GM12878 (cell line): ENCODE measurements at places on chromosomes 7 and 10. TPM values are rescaled to one million over a fixed set of nuclear protein-coding genes. Genes with fewer than 3 reads are reported as not detected.

CCL24 gene
- total RNA-seq = not detected in 2 replicates

THNSL1 gene
- total RNA-seq = 6.1 and 6.3 TPM in 2 replicates

DNA sequence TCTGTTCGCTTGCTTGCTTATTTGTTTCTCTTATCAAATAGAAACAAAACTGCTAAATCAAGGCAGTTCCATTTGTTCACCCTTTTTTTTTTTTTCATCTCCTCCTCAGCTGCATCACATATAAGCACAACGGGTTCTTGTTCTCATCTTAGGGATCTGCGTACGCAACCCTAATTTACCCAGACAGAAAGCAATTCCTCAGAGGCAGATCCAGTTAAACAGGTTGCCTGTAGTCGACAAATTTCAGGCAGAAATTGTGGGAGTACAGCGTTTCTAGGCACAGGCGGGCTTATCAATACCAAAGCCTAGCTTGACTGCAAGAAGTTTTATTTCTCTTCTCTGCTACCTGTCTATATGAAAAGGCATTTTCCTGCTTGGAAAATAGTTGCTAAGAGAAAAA is 565.4 kb downstream of the NXPH1 start:
- H3K4me3 ChIP-seq = no peak overlapping the region
- H3K27me3 ChIP-seq = no peaks in the 10 kb centered on the region
- H3K4me1 ChIP-seq = no peaks in the 10 kb centered on the region
- no peak for DNase-seq
- H3K27ac ChIP-seq = no peak overlapping the region

WEE2 gene
- 0.24 TPM in 1 of 2 replicates, not detected in the other for total RNA-seq

DNA sequence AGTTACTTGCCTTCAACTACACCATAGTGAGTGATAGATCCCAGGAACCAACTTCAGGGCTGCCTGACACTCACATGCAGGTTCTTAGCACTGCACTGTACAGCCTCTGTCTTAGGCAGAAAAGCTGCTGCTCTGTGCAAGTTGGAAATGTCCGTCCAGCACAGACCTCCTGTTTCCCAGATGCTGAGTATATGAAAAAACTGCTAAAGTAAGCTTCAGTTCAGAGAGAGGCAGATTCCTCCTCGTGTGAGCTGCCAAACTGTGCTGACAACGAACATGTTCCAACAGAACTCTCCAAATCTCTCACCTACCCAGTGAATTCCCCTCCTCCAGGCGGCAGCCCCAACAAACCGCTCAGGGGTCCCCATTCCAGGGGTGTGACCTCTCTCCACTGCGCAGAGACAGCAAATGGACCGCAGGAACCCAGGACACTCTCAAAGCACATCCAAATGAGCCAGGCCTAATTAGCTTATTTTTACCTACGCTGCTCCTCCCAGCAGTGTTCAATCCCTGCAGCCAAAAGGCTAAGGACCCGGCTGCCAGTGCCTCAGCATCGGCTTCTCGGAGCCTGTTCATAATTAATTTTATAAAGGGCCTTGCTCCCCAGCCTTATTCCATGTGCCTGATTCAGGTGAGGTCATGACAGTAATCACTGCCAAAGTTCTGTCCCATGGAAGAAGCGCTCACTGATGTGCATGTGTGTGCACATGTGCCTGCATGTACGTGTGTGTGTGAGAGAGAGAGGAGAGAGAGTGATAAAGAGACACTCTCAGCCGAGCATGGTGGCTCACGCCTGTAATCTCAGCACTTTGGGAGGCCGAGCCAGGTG is 159.5 kb upstream of the AUTS2 start:
- no peak overlapping the region for H3K27ac ChIP-seq
- H3K4me3 ChIP-seq = no peak overlapping the region
- H3K36me3 ChIP-seq = no peaks in the 10 kb centered on the region
- DNase-seq = no peak
- no peaks in the 10 kb centered on the region for H3K27me3 ChIP-seq

POM121C gene
- 55.1 and 62.8 TPM in 2 replicates for total RNA-seq

GRCh38 chr7:158027646-158028045 is 560.0 kb downstream of the PTPRN2 start:
- H3K4me3 ChIP-seq = no peak overlapping the region
- no peak overlapping the region for H3K27ac ChIP-seq
- no peaks in the 10 kb centered on the region for H3K36me3 ChIP-seq
- H3K27me3 ChIP-seq = no peaks in the 10 kb centered on the region
- DNase-seq = no peak

DNA sequence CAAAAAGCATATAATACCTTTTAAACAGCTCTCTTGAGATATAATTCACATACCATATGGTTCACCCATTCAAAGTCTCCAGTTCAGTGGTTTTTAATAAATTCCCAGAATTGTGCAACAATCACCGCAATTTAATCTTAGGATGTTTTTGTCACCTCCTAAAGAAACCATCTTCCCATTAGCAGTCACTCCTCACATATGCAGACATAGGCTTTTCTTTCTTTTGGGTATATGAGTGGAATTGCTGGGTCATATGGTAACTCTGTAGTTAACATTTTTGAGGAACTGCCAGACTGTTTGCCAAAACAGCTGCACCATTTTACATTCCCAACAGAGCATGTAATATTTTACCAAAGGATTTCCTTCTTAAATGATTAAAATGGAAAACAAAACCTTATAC is 57.0 kb downstream of the CC2D2B start:
- no peaks in the 10 kb centered on the region for H3K27me3 ChIP-seq
- DNase-seq = no peak
- no peak overlapping the region for H3K27ac ChIP-seq
- no peak overlapping the region for H3K4me3 ChIP-seq
- peaks cover 15% of the 10 kb centered on the region for H3K4me1 ChIP-seq

DPYSL4 gene
- 0.16 and 0.21 TPM in 2 replicates for total RNA-seq

DNA sequence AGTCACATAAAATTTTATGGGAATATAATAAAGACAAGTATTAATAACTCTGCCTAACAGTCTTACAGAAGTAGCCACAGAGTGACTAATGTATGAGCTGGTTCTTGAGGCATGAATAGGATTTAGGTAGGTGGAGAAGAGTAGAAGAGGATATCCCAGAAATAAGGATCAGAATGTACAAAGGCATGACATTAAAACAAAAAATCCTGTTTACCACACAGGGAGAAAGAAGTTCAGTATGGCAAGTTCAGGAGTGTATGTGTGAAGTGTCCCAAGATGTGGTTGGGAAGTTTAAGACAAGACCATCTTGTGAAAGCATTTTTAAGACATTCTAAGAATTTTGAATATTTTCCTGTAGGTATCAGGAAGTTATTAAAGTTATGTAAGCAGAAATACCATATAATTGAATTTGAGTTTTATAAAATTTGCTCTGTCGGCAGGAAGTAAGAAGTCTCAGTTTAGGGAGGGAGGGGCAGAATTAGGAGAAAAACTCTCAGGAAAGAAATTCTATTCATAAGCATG is 64.7 kb upstream of the CAV2 start:
- no peak overlapping the region for H3K4me3 ChIP-seq
- DNase-seq = no peak

DNA sequence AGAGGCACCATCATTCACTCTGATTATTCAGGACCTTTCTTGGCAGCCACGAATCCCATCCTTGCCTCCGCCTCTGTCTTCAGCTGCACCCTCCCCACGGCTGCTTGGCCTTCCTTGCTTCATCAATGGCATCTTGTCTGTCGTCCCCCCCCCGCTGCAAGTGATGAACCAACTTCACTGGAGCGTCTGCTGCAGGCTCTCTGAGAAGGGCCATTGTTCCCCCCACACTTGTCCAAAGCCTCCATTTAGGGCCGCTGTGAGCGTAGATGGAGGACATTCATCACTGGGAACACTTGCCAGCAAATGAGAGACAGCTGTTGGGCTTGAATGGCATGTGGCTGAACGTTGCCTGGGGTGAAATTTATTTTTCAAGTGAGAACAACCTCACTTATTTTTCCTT is 20.1 kb downstream of the AFAP1L2 start:
- H3K27ac ChIP-seq = no peak overlapping the region
- H3K36me3 ChIP-seq = no peaks in the 10 kb centered on the region
- H3K4me3 ChIP-seq = no peak overlapping the region
- H3K4me1 ChIP-seq = peaks cover 17% of the 10 kb centered on the region
- DNase-seq = no peak

GRCh38 chr10:118409295-118409694 is 67.2 kb upstream of the FAM204A start:
- no peaks in the 10 kb centered on the region; the same call in 1 of the 2 replicates for H3K27me3 ChIP-seq
- no peaks in the 10 kb centered on the region for H3K4me1 ChIP-seq
- no peaks in the 10 kb centered on the region for H3K36me3 ChIP-seq
- DNase-seq = no peak
- no peak overlapping the region for H3K4me3 ChIP-seq

- peaks cover 18% of the 10 kb centered on the region for H3K36me3 ChIP-seq
- H3K4me1 ChIP-seq = no peaks in the 10 kb centered on the region
- DNase-seq = no peak
- H3K27me3 ChIP-seq = no peaks in the 10 kb centered on the region
- H3K27ac ChIP-seq = no peak overlapping the region
- H3K4me3 ChIP-seq = no peak overlapping the region
These were observed 17.5 kb downstream of the RCC1L start for GRCh38 chr7:75055830-75056772.

DNA sequence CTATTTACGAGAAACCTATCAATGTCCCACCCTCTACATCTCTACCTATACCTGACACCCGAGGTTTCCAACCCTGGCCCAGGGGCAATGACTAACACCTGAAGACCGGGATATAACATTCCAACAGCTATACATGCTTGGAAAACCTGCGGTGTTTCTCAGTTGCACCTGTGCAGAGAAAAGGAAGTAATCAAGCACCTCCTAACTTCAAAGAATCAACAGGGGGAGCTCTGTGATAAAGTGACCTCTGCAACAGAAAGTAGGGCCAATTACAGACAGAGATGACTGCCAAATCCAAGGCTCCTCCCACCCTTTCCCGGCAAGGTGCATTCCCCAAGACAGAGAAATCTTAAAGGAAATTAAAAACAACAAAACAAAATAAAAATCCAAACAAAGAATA is 41.3 kb downstream of the CCDC6 start:
- no peaks in the 10 kb centered on the region for H3K36me3 ChIP-seq
- no peaks in the 10 kb centered on the region for H3K27me3 ChIP-seq
- DNase-seq = no peak
- H3K4me1 ChIP-seq = peaks cover 7% of the 10 kb centered on the region
- no peak overlapping the region for H3K27ac ChIP-seq

DNA sequence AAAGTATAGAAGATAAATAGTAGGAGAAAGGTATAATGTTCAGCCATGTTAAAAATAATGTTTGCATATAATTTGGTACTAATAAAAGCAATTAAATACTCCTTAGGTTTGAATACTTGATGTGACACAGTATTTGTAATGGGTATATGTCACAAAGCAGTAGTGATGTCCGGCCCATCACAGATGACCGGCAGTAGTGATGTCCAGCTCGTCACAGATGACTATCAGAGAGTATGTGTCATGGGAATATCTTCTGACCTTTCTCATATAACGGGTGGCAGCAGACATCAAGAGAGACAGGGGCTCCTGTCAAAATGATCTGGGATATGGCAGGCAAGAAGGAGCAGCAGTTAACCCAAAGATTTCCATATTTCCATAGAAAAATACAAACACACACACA is 477.4 kb upstream of the KLF6 start:
- no peak overlapping the region for H3K4me3 ChIP-seq
- no peaks in the 10 kb centered on the region for H3K36me3 ChIP-seq
- H3K27me3 ChIP-seq = peaks cover 5% of the 10 kb centered on the region
- H3K27ac ChIP-seq = no peak overlapping the region
- H3K4me1 ChIP-seq = no peaks in the 10 kb centered on the region

DNA sequence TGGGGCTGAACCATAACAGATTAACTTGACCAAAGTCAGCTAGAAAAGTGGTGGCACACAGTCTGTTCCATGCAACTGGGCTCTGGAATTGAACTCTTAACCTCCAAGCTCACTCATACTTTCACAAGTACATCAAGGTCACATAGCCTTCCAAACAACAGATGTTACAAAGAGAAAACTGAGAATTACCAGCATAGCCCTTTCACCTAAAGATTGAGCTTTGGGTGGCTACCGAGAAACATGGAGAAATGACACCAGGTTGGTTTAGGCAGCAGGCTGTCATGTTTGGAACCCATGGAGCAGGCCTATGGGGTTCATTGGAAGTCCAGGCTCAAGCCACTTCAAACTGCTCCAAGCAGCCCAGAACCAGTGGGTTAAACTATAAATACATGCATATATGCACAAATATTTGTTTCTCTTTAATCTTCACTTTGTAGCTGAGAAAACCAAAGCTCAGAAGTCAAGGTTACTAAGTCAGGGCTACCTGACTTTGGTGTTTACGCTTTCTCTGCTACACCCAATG is 59.1 kb downstream of the MALSU1 start:
- H3K27me3 ChIP-seq = no peaks in the 10 kb centered on the region
- H3K4me1 ChIP-seq = peaks cover 23% of the 10 kb centered on the region
- no peaks in the 10 kb centered on the region; the same call in 1 of the 2 replicates for H3K36me3 ChIP-seq
- H3K4me3 ChIP-seq = no peak overlapping the region
- H3K27ac ChIP-seq = no peak overlapping the region

- no peak overlapping the region for H3K27ac ChIP-seq
- H3K36me3 ChIP-seq = peaks cover 7% of the 10 kb centered on the region
- no peak for DNase-seq
- no peak overlapping the region for H3K4me3 ChIP-seq
These were observed 8.6 kb upstream of the WBP1L start for GRCh38 chr10:102735065-102735562.

GRCh38 chr7:111486472-111487142 is 75.7 kb downstream of the IMMP2L start:
- H3K36me3 ChIP-seq = no peaks in the 10 kb centered on the region
- H3K4me3 ChIP-seq = no peak overlapping the region
- peak; percentile 13 for DNase-seq
- no peak overlapping the region for H3K27ac ChIP-seq
- no peaks in the 10 kb centered on the region for H3K27me3 ChIP-seq

GRCh38 chr7:116277070-116277469 is 66.7 kb downstream of the TES start:
- no peaks in the 10 kb centered on the region for H3K27me3 ChIP-seq
- no peak overlapping the region for H3K4me3 ChIP-seq
- DNase-seq = no peak
- H3K36me3 ChIP-seq = no peaks in the 10 kb centered on the region
- H3K27ac ChIP-seq = no peak overlapping the region

- H3K36me3 ChIP-seq = no peaks in the 10 kb centered on the region
- H3K4me1 ChIP-seq = no peaks in the 10 kb centered on the region
- H3K27ac ChIP-seq = no peak overlapping the region
- no peak for DNase-seq
These were observed 220.7 kb upstream of the GLI3 start for GRCh38 chr7:42457663-42458062.

DNA sequence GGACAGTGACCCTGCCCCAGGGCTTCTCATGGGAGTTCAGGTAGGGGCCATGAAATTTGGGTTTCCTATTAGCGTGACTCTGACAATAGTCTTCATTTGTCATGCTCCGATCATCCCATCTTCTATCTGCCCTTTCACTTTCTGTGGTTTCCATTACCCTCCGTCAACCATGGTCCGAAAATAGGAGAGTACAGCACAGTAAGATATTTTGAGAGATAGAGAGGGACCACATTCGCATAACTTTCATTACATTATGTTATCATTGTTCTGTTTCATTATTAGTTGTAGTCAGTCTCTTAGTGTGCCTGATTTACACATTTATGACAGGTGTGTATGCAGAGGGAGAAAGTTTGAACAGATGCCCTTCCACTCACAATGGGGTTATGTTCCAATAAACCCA is 649.2 kb downstream of the SDK1 start:
- no peak for DNase-seq
- no peak overlapping the region for H3K4me3 ChIP-seq
- H3K36me3 ChIP-seq = no peaks in the 10 kb centered on the region
- no peak overlapping the region for H3K27ac ChIP-seq
- H3K4me1 ChIP-seq = peaks cover 2% of the 10 kb centered on the region; the same call in 1 of the 2 replicates
